GM23248 (cell line): ENCODE measurements at places on chromosomes 16 and 17.

- peaks cover 7% of the 10 kb centered on the region; the same call in 1 of the 2 replicates for H3K36me3 ChIP-seq
- no peak overlapping the region for H3K4me3 ChIP-seq
- peaks cover 19% of the 10 kb centered on the region for H3K4me1 ChIP-seq
- DNase-seq = no peak
- H3K27me3 ChIP-seq = no peaks in the 10 kb centered on the region
Observed at GRCh38 chr16:68062910-68063393, 22.2 kb upstream of the NFATC3 start.

- no peaks in the 10 kb centered on the region for H3K4me1 ChIP-seq
- no peak overlapping the region for H3K4me3 ChIP-seq
- no peaks in the 10 kb centered on the region for H3K27me3 ChIP-seq
- no peak overlapping the region for H3K27ac ChIP-seq
- H3K36me3 ChIP-seq = no peaks in the 10 kb centered on the region
Observed at GRCh38 chr17:78176548-78177025, 8.2 kb downstream of the SYNGR2 start.

DNA sequence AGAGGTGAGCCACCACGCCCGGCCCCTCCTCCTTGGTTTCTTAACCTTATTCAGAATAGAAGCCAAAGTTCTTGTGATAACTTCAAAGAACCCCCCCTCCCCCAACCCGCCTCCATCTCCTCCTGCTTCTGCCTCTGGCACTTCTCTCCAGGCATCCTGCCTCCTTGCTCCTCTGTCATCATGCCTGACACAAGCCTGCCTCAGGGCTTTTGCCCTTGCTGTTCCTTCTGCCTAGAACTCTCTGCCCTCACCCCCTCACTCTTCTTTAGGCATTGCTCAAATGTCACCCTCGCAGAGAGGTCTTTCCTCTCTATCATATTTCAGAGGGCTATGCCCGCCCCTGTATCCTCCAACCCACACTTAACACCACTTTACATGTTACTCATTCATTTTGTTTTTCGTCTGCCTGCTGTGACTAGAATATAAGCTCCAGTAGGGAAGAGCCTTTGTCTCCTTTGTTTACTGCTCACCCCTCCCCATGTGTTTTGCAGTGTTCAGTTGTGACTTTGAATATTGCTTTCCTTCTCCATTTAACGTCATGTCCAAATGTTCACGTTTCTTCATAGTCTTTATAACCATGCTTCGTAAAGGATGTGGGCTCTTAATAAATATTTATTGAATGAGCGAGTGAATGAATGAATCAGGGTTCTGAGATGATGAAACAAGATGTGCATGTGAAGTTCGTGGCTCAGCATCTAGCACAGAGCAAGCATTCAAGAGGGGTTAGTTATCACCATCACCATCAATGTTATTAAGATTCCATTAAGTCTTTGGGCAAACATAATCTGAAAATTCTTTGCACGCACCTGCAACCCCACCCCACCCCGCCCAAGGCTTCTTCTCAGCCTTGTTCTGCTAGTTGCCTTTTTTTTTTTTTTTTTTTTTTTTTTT is 186.2 kb upstream of the WSCD1 start:
- no peaks in the 10 kb centered on the region for H3K4me1 ChIP-seq
- no peak overlapping the region for H3K4me3 ChIP-seq
- H3K27ac ChIP-seq = no peak overlapping the region
- no peak for DNase-seq
- H3K27me3 ChIP-seq = no peaks in the 10 kb centered on the region

DNA sequence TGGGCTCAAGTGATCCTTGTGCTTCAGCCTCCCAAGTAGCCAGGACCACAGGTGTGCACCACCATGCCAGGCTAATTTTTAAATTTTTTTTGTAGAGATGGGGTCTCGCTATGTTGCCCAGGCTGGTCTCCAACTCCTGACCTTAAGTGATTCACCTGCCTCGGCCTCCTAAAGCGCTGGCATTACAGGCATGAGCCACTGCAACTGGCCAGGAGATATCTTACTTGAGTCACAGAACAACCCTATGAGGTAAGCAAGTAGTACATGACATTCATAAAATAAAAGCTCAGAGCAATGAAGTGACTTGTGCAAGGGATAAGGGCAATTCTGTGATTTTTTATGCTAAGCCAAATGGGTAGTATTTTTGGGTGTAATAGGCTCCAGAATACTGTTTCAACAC is 57.3 kb downstream of the CDC27 start:
- DNase-seq = peak; percentile 27
- H3K36me3 ChIP-seq = peaks cover 66% of the 10 kb centered on the region
- no peak overlapping the region for H3K27ac ChIP-seq
- no peaks in the 10 kb centered on the region for H3K27me3 ChIP-seq
- H3K4me3 ChIP-seq = no peak overlapping the region
